ENCODE measurements at places on chromosomes 1 and 21.

GRCh38 chr21:40902299-40902698, 55.3 kb upstream of the DSCAM start:
- no peak for DNase-seq

DNA sequence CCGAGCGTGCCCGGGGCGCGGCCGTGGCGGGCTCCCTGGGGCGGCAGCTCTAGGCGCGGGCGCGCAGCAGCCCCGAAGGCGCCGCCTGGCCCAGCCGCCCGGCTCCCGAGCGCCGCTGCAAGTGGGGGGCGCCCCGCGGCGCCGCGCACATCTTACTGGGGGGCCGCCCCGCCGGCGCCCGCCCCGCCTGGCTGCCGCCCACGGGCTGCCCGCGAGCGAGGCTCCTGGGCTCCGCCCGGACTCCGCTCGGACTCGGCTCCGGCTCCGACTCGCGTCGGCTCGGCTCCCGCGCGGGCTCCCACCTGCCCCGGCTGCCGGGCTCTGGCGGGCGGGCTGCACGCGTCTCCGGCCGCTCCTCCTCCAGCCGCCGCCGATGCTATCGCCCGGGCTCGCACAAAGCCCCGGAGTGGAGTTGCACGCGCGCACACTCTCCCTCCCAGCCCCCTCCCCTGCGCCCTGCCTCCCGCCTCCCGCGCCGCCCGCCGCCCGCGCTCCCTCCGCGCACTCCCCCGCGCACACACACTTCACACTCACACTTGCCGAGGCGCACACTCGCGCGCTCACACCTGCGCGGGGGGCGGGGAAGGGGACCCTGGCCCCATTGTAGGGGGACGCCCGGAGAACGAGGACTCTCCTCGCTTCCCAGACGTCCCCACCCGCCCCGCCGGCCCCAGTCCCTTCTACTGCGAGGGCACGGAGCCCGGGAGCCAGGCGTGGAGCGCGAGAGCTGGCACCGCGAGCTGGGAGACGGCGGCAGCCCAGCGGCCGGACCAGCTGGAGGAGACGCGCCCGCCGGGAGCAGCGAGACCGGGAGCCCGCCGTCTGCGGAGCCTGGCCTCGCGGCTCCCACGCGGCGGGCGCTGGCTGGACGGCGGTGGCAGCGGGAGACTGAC, at the start of gene GRIK3:
Gene GRIK3 (minus strand): TSS at position 395 of the 893 bp plus-strand sequence. CDS start 407 bp downstream, outside the sequence.
- DNase-seq: no peak

DNA sequence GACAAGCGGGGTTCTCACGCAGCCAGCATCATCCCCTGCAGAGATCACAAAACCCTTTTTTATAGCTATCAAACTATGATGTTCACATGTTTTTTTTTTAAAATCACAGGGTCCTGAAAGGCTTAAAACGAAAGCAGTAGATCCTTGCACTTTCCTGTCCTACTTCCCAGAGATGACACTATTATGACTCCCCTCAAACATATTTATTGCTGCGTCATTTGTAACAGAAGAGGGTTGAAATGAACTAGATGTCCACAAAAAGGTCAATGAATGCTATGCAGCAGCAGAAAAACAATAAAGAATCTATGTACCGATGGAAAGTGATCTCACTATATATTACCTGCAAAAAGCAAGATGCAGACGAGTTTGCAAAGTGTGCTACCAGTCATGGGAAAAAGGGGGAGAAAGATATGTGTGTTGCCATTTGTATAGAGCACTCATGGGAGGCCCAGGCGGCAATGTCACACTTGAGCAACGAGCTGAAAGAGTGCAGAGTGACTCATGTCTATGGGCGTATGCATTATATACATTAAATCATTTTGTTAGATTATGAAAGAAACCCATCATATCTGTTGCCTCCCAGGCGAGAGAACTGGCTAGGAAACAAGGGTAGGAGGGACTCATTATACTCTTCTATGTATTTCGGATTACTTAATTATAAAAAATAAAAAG, 68.9 kb upstream of the PARP1 start:
- no peak for DNase-seq

DNA sequence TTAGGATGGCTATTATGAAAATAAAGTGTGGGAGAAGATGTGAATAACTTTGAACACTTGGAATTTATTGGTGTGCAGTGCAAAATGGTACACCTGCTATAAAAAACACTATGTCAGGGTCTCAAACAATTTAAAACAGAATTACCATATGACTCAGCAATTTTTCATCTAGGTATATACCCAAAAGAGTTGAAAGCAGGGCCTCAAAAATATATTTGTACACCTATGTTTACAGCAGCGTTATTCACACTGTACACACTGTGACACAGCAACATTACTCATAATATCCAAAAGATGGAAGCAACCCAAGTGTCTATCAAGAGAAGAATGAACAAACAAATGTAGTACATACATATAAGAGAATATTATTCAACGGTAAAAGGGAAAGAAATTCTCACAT, 75.8 kb downstream of the SPATA6 start:
- no peak for DNase-seq

- peak; percentile 42 for DNase-seq
Measured at GRCh38 chr1:108560874-108561459, 1.1 kb downstream of the EEIG2 start.

GRCh38 chr1:18058981-18059605, 48.5 kb upstream of the IGSF21 start:
- no peak for DNase-seq

GRCh38 chr1:4969556-4970129, 315.2 kb downstream of the AJAP1 start:
- DNase-seq: no peak

DNA sequence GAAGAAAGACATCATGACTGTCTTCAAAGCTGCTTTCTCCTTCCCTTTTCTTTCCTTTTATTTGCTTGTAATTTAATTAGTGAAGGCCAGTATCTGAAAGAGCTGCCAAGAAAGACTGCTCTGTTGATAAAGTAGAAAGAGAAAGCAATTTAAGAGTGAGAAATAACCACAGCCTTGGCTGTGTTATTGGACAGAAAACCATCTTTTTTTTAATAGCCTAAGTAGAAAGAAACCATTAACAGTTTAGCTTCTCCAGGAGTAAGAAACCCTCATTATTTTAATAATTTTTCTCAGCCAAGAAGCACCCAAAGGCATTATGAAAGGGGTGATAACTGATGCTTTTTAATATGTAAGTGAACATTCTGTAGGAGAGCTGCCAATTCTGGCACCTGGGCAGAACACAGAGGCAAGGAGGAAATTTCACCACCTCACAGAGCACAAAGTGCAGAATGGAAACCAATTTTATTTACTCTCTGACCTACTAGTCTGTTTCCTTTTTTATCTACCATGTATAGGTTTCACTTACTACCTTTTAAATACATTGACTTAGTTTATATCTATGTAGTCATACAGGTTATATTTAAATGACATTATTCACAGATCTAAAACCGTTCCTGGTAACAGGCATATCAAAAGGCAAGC, 703.2 kb downstream of the MRPL39 start:
- DNase-seq: no peak

GRCh38 chr1:112985123-112985522, 29.1 kb upstream of the SLC16A1 start:
- no peak for DNase-seq

DNA sequence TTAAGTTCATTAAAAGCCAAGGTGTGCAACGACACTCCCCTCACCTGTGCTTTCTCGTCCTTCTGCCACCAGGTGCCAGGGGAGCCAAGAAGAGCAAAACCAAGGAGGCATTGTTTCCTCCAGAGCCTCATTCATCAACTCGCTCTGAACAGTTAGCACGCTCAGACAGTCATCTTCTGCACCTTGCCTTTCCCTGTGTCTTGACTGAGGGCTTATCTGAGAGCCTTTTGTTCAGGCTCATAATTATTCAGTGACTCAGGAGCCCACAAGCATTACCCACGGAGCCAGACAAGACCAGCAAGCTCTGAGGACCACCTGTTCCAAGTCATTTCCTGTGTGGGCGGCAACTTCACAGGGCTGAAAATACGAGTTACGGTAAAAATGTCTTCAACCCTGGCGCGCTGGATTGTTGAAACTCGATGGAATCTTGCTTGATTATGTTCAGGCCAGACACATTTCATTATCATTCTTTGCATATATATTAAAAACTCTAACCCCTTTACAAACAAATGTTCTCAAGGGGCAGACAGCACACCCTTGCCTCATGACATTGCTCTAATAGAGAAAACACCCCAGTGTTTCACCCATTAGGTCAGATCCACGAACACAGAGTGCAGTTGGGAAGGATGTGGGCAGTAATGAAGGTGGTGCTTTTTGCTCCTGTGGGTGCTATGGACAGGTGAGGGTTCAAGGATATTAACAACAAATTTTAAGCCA, 89.7 kb upstream of the RUNX1 start:
- peak; percentile 69 for DNase-seq

- no peak for DNase-seq
Measured at GRCh38 chr1:225695578-225696337, 42.8 kb upstream of the ENAH start.

DNA sequence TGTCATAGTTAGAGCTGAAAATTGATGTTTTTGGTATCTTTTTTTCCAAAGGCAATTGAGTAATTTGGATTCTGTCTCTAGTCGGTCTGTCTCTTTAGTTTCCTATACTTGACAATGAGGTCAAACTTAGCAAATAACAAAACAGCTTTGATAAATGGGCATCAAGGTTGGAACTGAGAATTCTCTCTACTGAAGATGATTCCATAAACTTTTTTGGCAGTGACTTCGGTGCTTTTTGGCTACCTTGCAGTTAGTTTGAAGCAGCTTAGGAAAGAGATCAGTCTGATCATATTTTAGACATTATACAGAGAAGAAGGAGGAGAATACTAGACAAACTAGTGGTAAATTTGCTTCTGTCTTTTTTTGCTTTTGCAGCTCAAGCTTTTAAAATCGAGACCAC, 559 bp downstream of the VCAM1 start:
- DNase-seq: no peak

DNA sequence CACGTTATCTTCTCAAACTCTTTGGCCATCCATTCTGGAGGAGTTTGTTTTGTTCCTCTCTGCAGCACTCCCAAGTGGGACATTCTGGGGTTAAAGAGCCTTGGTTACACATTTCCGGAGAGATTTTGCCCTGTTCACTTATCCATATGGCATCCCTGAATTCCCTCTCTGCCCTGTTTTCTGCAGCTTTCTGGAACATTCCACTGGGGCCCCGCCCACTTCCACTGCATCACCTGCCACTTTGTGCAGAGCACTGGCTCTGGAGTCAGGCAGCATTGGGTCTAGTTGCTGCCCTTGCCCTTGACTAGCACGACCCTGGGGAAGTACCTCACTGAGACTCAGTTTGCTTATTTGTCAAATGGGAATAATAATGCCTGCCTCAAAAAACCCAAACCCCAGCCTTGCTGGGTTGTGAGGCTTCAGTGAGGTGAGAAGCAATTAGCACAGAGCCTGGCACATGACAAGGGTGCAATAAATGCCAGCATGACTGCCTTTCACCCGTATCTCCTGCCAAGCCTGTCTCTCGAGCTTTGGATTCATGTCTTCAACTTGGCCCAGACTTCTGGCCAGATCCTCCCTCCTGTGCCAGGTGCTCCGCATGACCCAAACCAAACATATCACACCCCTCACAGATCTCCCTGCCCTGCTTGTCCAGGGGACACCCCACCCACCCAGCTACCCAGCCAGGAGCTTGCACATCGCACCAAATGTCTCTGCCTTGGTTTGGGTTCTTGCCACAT, 38.3 kb downstream of the IL6R start:
- DNase-seq: no peak

- DNase-seq: peak; percentile 93
Measured at GRCh38 chr1:223726380-223727001, 14.2 kb downstream of the CAPN2 start.

- DNase-seq: no peak
Measured at GRCh38 chr1:203175827-203176241, 208 bp upstream of the MYBPH start.

- DNase-seq: no peak
Measured at GRCh38 chr1:110227774-110228173, 17.7 kb downstream of the KCNC4 start.

GRCh38 chr1:4700801-4701200, 46.4 kb downstream of the AJAP1 start:
- no peak for DNase-seq

DNA sequence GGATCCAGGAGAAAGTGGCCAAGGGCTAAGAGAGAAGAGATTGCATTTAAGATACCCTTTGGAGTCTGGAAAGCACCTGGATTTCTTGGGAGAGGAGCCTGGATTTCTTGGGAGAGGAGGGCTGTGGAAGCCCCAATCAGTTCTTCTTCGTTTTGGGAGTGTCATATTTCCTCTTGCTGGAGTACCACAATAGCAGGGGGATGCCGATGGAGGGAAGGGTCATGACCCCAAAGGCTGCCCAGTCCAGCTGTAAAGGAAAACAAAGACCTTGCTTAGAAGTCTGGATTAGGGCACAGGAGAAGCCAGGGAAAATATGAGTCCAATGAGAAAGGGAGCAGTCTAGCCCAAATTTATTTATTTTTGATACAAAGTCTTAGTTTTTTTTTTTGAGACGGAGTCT, 11.3 kb downstream of the SSR2 start:
- no peak for DNase-seq

GRCh38 chr1:51328926-51329325, 1.4 kb downstream of the TTC39A start:
- DNase-seq: no peak

DNA sequence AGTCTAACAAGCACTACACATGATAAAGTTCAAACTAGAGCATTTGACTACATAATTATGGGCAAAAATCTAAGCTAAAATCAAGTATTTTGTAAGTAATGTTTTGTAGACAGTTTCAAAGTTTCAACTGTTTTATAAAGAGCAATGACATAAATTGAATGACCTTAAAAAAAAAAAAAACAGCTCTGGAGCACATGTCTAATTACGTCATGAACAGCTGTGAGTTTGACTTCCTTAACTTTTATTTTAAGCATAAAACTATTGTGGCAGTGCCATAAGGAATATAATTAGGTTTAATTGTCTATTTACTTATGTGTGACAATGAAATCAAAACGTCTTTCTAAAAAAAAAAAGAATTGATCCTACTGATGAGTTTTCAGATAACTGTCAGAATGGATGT, 272.5 kb upstream of the LRRC7 start:
- DNase-seq: no peak

- DNase-seq: no peak
Measured at GRCh38 chr1:85306236-85306635, 29.8 kb upstream of the BCL10 start.

- DNase-seq: no peak
Measured at GRCh38 chr1:215793180-215793579, 226.1 kb downstream of the KCTD3 start.

GRCh38 chr1:196380316-196380715, 227.9 kb downstream of the KCNT2 start:
- no peak for DNase-seq
